DND-41 (cell line): ENCODE measurements at places on chromosomes 6 and 20.

- DNase-seq, result no peak
These were observed 69.7 kb upstream of the FAM8A1 start for GRCh38 chr6:17530321-17530835.

DNA sequence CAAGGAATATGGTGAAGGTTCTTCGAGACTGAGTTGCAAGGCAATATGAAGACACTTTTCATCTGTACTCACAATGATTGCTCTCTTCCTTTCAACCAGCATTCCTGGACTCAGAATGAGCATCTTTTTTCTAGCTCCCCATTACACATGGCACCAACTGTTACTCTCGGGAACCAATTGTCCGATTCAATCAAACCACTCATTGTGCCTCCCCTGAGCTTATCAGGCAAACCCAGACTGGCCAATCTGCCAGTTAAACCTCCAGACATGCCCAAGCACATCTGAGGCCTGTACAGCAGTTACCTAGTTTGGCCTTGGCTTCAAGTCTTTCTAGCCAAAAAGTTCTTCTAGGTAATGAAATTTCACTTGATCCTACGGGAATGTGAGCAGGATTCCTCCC lies 164.1 kb downstream of the ID4 start:
- no peak for DNase-seq

GRCh38 chr6:160435935-160436334 lies 87.8 kb downstream of the SLC22A3 start:
- no peak for DNase-seq

- DNase-seq, result no peak
These were observed 49.0 kb downstream of the RIPOR3 start for GRCh38 chr20:50642288-50642803.

DNA sequence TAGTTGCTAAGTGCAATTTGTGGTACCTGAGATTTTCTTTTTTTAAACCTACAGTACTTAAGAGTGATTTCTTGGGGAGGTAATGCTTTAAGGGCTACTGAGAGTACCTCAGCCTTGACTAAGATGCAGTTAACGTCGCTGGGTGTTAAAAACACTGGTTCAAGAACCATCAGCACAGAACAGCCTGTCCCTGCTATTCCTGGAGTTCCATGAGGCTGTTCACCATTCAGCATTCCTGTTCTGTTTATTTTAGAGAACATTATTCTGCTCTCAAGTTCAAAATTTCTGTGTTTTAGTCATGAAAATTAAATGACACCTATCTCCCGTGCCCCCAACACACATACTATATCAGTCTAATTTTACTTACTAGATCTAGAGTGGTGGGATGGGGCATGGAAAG lies 1.7 kb upstream of the PRELID3B start:
- DNase-seq, result no peak

DNA sequence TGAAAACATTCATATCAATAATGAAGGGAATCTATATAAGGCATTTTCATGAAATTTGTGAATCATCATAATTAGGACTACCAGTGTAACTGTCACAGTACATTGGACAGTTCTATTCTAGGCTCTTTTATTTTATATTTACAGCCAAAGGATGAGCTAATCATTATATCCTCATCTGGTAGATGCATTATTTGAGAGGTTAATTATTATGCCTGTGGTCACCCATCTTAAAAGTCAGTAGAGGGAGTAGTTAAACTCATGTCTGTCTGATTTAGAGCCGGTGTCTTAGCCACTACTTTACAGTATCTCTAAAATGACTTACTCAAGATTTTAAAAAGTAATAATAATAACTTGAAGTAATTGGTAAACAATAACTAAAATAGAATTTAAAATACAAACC lies 899.3 kb upstream of the MAP3K7 start:
- no peak for DNase-seq

DNA sequence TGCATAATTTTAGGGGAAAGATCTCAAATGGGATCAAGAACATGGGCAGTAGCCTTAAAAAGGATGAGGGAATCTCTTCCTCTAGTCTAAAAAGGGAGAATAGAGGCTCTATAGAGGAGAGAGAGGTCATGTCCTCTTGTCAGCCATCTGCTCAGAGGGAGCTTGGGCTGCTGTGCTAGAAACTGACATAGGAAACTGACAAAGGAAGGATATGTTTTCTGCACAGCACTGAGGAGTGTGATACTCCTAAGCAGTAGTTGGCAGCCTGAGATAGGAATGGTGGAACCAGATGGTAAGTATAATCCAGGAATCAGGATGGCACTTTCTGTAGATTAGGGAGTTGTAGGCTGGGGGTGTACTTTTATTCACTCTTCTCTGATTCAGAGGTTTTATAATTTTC lies 59.2 kb downstream of the PTPRA start:
- DNase-seq, result no peak

GRCh38 chr6:14844411-14844810 lies 401.5 kb upstream of the JARID2 start:
- DNase-seq, result no peak

GRCh38 chr6:41934278-41935192 lies 7.1 kb downstream of the CCND3 start:
- no peak for DNase-seq

- no peak for DNase-seq
These were observed 31.4 kb downstream of the BEND3 start for GRCh38 chr6:107083921-107084320.

GRCh38 chr6:22113026-22113766 lies 183.6 kb downstream of the PRL start:
- no peak for DNase-seq

DNA sequence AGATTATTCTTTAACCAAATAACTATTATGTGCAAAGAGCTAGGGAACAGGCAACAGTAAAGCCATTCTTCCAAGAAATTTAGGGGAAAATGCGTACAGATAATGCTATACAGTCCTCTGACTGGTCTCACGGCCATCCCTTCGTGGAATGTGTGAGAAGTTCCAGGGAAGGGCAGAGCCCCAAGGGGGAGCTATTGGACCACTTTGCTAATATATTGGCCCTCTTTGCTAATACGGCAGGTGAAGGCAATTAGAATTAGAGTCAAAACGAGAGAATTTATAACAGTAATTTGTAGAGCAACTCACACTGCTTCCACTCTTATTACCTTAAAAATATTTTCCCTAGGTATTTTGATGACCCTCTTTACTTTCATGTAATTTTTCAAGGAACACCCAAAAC lies 140.4 kb downstream of the IMPG1 start:
- peak; percentile 11 for DNase-seq

DNA sequence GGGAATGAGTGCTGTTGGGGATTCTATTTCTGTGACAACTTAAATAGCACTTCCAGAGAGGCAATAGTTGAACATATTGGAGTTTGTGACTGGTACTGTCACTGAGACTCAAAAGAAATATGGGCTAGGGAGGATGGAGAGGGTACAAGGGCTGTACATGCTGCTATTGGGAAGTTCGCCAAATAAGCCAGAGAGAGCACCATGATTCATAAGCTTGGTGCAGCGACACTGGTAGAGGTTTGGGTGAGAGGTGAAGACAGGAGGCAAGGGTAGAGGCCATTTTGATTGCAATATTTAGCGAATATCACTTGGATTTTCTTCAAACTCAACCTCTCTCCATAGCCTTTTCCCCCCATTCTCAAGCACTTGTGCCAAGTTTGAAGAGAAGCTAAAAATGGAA lies 214.3 kb downstream of the OGFRL1 start:
- DNase-seq, result no peak

GRCh38 chr6:47478233-47479139 lies 897 bp downstream of the CD2AP start:
- DNase-seq, result no peak

- DNase-seq, result no peak
These were observed 200.0 kb upstream of the DTNBP1 start for GRCh38 chr6:15862810-15863209.

- no peak for DNase-seq
These were observed 719.0 kb downstream of the TBC1D32 start for GRCh38 chr6:120615238-120615637.

GRCh38 chr6:37006793-37007339 lies 1.4 kb downstream of the FGD2 start:
- no peak for DNase-seq

DNA sequence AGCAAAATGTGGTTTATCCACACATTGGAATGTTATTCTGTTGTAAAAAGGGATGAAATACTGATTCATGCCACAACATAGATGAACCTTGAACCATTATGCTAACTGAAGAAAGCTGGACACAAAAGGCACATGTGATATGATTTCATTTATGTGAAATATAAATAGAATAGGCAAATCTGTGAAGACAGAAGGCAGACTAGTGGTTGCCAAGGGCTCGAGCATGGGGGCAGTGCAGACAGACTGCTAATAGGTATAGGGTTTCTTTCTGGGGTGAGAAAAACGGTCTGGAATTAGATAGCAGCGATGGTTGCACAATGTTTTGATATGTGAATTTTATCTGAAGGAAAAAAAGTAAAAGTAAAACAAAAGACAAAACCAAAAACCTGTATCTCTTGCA lies 54.6 kb upstream of the FNDC1 start:
- no peak for DNase-seq

DNA sequence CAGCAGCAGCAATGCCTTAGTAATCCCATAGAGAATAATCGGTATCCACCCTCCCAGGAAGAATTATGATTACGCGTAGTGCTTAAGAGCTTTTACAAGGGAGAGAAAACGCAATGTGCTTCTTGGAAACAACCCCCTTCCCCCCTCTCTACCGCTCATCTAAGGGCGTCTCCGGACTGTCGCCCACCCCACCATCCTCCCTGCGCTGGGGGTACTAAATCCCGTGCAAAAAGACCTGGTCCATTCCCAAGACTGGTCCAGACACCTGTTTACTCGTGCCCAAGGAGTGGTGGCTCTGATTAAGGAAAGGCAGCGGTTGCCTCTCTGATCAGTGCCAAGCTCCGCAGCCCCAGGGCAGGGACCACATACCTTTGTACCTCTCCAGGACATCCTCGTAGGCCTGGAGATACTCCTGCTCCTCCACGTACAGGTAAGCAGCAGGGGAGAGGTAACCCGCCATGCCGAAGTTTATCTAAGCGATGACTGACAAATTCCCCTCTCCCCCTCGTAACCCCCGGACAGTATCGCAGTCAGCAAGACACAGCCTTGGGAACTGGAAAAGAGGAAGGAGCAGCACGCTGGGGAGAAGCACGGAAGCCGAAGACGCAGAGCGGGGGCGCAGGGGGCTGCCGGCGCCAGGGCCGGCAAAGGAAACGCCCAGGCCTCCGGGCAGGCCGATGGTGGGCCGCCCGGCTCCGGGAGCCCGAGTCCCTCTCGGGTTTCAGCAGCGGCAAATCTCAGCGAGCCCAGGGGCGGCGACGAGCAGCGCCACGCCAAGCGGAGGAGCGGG lies 112.0 kb upstream of the BEND6 start:
- DNase-seq, result no peak

GRCh38 chr6:135280375-135281136 lies 99.4 kb downstream of the MYB start:
- peak; percentile 64 for DNase-seq

DNA sequence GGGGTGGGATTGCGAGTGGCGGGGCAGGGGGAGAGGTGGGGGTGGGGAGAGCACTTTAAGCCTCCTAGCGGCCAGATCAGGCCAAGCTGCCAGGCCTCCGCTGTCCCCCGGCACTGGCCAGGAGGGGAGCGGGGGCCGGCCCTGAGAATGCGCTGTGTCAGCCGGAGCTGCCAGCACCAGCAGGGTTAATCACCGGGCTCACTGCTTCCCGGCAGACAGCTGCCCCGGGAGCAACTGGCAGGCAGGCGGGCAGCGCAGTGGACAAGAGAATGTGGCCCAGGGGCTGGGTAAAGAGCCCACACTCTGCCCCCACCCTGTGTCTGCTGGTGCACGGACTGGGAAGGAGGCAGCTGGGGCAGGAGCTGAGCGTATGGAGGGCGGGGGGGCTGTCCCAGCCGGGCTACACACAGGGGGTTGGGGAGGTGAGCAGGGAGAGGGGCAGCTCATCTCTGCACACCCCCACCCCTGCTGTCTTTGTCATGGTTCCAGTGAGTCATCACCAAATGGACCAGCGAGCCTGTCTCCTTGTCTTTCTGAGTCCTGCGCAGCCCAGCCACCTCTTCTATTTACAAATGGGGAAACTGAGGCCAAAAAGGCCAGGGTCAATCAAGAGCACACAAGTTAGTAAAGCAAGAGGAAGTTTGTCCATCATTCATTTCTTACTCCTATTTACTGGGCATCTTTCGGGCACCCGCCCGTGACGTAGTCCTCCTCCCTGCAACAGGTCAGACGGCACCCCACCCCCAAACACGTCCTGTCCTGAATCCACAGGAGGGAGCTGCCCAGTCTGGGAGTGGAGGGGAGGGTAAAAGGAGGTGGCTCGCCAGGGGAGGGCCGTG lies 2.1 kb upstream of the LAMA5 start:
- DNase-seq, result no peak

DNA sequence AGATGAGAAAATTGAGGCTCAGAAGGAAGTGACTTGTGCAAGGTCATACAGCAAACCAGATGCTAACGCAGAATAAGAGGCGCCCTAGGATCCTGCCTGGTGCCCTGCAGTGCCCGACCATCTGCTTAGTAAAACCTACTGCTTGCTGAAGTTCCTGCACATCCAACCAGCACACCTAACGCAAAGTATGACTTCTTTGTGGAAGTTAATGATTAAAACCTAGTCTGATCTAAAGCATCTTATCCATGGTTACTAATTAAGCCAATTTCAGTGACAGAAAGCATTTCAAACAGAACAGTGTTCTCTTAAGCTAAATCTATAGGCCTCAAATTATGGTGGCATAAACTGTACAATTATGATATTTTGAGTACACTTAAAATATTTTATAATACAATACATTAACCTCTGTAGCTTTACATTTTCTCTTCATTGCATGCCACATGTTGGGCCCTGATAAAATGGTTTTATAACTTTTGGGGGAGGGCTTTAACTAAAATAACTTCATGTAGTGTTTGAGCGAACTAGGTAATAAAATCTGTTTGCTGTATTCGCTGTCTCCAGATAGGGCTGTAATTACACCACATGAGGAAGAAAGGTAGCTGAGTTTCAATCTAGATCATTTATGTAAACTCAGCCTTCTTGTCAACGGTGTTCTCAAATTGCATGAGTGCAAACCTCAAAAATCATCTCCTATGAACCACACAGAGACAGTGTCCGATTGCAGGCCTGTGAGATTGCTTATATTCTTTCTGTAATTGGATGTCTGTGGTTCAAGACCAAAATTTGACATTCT lies 37.5 kb upstream of the BEND3 start:
- no peak for DNase-seq

GRCh38 chr6:19848465-19849029 lies 11.4 kb downstream of the ID4 start:
- DNase-seq, result no peak
